ENCODE measurements at places on chromosomes 4 and X.

DNA sequence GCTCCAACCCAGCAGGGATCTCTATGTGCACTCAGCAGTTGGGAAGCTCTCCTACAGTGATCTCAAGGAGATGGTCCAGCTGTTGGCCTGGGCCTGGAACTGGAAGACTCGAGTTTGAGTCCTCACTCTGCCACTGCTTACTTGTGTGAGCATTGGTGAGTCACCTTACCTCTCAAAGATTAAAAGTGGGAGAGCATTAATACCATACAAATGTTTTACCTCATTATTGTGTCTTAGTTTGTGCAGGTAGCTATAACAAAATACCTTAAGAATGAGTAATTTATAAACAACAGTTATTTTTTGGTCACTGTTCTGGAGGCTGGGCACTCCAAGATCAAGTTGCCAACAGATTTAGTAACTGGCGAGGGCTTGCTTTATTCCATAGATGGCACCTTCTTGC is 21.4 kb upstream of the ZNF827 start:
- no peak for DNase-seq

DNA sequence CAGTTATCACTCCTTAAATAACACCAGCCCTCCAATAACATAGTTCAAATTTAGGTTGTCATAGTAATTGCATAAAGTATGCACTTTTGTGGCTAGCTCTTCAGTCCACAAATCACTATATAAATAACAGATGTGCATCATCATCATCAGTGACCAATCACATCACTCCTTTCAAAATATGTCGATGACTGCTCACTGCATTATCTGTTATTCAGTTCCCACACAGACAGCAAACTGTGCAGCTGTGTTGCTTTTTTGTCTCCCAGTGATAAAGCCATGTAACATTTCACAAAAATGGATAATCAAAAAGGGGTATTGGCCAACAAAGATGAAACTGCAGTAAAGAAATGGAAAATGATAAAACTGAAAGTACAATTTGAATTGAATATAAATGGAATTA is 205.4 kb downstream of the DCLK2 start:
- DNase-seq = no peak

DNA sequence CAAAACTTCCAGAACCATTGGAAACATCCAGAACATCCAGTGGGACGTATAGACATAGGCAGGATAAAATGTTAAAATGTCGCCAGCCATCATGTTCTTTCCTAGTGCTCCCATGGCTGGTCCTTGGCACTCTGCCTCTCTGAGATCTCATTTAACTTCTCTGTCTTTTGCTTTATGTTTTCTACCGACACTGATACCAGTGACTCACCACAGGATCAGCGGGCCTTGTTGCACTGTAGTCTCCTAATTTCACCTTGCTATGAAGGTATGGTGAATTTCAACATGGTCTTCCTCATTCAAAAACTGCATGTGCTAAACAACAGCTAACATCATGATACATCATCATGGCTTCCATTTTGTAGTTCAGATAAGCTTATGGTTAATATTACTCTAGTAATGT is 521.0 kb upstream of the IGFBP7 start:
- no peak for DNase-seq

DNA sequence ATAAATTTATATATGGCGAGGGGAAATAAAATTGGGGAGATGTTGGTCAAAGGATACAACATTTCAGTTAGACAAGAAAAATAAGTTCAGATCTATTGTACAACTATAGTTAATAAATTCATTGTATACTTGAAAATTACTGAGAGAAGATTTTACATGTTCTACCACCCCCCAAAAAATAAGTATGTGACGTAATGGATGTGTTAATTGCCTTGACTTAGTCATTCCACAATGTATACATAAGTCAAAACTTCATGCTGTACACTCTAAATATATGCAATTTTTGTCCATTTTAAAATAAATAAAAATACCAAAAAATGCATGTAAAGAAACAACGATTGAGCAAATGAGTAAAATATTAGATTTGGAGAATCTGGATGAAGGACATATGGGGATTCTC is 1.8 kb downstream of the USP11 start:
- DNase-seq = no peak

GRCh38 chrX:72296991-72297390 is 8.7 kb downstream of the CITED1 start:
- no peak for DNase-seq

DNA sequence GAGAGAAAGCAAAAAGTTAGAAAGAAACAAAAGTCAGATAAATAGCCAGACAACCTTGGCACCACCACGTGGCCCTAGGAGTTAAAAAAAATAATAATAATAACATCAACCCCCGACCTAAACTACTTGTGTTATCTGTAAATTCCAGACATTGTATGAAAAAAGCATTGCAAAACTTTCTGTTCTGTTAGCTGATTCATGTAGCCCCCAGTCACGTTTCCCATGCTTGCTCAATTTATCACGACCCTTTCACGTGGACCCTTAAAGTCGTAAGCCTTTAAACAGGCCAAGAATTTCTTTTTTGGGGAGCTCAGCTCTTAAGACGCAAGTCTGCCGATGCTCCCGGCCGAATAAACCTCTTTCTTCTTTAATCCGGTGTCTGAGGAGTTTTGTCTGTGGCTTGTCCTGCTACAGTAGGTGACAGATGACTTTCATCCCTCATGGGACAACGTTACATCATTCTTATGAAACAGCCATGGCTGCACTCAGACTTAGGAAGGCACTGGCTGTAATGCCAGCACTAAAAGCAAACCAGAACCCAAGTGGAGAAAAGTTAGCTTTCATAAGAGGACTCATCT is 520 bp downstream of the ACOX3 start:
- DNase-seq = no peak

GRCh38 chr4:158787709-158788475 is 19.1 kb downstream of the FNIP2 start:
- no peak for DNase-seq

GRCh38 chrX:124030520-124030919 is 69.0 kb downstream of the STAG2 start:
- DNase-seq = no peak

GRCh38 chr4:15295421-15296162 is 132.2 kb upstream of the C1QTNF7 start:
- no peak for DNase-seq

DNA sequence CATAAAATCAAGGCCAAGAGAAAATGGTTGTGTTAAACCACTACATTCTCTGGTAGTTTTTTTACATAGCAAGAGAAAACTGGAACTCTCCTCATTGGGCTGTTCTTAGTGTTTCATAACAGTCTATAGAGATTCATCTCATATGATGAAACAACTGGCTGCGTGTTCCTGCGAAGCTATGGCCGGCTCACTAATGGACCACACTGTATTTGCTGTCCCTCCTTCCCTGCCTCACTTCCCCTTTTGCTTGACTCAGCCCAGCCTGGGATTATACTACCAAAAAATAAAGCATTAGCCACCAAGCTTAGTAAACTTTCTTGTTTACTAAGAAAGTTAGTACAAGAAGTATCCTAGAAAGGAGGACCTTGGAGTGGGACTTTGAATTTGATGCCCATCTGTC is 31.6 kb upstream of the LSM6 start:
- no peak for DNase-seq

DNA sequence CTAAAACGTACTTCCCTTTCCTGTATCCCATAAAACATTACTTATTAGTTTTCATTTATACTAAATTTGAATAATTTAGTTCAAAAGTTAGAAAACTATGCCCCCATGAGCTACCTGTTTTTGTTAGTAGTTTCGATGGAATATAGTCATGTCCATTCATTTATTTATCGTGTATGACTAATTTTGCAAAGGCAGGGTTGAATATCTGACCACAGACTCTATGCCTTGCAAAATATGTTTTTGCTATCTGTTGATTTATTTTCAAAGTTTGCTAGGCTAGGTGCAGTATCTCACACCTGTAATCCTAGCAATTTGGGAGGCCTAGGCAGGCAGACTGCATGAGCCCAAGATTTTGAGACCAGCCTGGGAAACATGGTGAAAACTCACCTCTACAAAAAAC is 78.4 kb downstream of the PDS5A start:
- DNase-seq = no peak

DNA sequence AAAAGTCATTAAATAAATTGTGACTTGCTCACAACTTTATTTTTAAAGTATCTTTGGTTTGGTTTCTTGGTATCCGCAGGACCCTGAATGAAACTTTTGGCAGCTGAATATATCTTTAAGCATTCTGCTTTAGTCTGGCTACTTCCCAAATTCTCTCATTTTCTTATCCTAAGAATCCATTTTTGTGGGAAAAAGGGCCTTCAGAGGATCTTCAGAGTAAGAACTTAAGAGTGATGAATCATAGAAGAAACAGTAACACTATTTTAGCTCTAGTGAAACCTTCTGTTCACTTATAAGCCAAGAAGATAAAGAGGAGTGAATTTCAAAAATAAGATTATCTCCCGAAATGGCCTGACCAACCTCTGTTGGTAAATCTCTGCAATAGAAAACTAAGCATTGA is 540.6 kb upstream of the MAGEB18 start:
- no peak for DNase-seq

DNA sequence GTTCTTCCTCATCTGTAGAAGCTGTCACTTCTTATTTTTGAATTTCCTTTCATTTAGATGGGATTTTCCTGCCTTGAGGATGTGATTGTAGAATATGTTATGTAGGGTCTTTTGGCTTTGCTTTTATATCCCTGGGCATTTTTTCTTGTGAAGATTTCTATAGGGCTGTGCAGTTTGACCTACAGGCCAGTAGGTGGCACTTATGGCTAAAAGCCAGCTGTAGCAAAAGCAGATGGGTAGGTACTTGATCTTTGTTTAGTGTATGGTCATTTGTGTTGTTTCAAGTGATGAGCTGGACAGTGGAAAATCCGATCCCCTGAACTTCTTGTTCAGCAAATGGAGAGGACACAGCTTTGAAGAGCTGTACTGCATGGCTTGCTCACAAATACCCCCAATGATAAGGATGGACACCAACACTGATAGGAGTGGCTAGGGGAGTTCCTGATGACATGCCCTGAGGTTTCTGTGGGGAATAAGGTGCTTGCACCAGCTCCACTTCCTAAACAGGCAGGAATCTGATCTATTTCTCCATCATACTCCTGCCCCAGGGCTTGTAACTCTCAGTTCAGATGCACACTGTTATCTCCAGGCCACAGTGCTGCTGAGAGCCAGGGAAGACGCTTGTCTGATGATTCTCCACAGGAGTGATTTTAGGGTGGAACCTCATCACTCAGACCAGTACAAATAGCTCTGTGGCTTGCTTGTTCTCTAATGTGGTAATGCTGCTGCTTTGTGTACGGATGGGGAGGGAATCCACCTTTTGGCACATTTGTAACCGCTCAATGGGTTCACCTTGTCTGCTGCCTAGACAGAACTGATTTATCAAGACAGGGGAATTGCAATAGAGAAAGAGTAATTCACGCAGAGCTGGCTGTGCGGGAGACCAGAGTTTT is 417.1 kb upstream of the MAGEB16 start:
- DNase-seq = no peak

- no peak for DNase-seq
These were observed 55.0 kb downstream of the LRBA start for GRCh38 chr4:150960079-150960478.

DNA sequence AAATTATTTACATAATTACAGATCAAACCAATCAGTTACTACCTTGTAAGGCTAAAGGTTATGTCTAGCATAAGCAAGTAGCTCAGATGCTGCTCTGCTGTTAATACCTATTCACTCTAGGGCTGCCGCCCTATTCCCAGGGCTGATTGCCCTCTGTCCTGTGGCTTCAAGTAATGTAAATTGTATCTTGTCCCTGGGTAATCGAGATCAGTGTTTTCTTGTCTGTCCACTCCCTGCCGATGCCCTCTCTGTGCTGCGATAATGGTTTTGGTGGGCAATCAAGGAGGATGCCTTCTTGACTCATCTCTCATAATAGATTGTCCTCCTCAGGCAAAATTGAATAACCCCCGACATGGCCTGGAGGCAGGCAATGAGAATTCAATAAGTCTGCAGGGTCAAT is 641.0 kb upstream of the PITX2 start:
- DNase-seq = no peak

- DNase-seq = no peak
These were observed 2141.0 kb upstream of the AGA start for GRCh38 chr4:179583221-179583620.

- no peak for DNase-seq
These were observed 1.0 kb upstream of the SCLT1 start for GRCh38 chr4:129094347-129094746.

DNA sequence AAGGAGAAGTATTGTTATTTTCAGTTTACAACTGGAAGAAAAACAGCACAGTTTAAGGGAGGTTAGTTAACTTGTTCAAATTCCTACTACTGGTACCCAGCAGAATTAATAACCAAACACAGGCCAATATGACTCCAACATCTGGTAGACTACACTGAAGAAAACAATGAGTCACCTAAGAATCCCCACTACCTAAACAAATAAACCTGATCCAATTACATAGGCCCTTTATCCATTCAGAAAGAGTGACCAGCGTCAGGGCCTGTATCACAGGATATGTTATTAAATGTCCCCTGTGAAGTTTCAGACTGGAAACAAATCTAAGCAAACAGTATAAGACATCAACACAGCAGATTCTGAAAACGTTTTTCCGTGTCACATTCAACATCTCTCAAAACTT is 492.5 kb upstream of the INTU start:
- no peak for DNase-seq

DNA sequence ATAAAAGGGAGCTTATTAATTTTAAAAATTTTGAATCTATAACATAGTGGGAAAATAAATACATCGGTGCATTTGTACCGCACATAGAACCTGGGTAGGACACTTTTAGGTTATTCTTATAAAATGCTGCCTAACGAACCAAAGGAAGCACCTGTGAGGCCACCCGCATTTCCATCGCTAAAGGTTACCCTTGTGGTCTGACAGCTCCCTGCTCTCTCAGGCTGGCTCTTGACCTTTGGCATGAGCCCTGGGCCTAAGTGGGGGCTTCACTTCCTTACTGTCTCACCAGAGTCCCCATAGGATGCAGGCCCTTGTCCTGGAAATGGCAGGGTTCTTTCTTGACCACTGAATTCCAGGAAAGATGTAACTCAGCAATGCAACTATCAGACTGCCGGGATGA is 46.0 kb downstream of the HADH start:
- DNase-seq = no peak

DNA sequence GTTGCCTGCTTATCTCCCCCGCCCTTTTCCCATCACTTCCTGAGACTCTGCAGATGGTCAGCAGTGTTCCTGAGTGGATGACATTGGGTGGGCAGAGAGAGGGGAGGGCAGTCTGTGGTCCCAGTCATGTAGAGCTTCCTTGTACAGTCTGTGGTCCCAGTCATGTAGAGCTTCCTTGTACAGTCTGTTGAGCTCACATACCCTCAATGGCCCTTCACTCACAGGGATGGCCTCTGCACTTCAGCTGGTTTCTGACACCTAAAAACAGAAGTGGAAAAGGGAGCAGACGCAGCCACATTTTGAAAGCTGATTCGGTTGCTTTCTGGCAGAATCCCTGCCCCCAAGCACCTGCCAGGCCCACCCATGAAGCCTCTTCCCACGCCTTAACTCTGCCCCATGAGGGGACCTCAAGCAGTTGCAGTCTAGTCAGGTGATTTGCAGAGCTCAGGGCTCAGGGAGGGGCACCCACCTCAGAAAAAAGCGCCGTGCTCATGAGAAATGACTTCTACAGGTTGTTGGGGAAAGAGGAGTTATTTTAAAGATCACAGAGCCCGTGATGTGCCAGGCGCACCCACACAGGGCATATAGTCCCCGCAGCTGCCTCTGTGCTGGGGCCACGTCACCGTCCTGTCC is 3.6 kb upstream of the TMEM271 start:
- DNase-seq = no peak

GRCh38 chr4:124017185-124017785 is 620.7 kb downstream of the SPRY1 start:
- no peak for DNase-seq

- DNase-seq = no peak
These were observed 48.6 kb upstream of the ARHGAP24 start for GRCh38 chr4:85426366-85426765.

All from neuronal stem cell (in vitro differentiated cells).